Mesenteric fat pad (tissue), 1 donor: ENCODE measurements at places on chromosomes 7 and 10. TPM values are rescaled to one million over a fixed set of nuclear protein-coding genes. Genes with fewer than 3 reads are reported as not detected.
A peak's percentile ranks its signal among the peaks of the same experiment; 100 is the strongest.

CDHR1 gene
- 0.35 TPM for total RNA-seq

GRCh38 chr10:43197834-43198681 lies 59.8 kb downstream of the CSGALNACT2 start:
- no peak for DNase-seq

DNA sequence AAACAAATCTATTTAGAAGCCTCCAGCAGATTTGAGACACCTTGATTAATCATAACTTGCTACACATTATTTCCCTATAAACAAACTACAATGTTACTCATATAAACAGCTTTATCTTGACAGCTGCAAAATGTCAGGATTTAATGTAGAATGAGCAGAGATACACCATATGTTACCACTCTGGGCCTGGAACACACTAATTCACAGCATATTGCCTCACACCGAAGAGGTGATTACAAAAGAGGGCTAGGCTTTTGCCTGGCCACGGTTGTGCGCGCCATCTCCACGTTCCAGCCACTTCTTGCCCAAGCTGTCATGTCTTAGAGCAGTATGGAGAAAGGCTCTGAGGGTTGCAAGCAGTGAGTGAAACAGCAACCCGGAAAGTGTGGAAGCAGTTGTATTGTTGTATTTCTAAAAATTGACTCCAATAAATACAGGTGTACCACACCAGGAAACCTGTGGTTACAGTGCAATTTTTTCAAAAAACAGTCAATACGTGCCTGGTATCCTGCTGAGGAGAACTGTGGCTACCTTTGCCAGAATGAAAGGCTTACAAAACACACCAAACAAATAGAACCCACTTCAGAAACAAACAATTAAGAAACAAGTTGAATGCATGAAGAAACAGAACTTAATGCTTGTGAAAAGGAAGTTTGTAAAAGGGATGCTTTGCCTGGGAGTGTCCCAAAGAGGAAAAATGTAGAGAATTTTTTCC lies 498.1 kb downstream of the PLXNA4 start:
- peak; percentile 76 for DNase-seq

GRCh38 chr10:75552171-75552570 lies 120.7 kb downstream of the LRMDA start:
- no peak for DNase-seq

GRCh38 chr10:105834261-105835059 lies 1193.4 kb downstream of the SORCS3 start:
- DNase-seq = no peak

- peak; percentile 64 for DNase-seq
Observed at GRCh38 chr7:73519867-73520672, 2.0 kb downstream of the BAZ1B start.

DNA sequence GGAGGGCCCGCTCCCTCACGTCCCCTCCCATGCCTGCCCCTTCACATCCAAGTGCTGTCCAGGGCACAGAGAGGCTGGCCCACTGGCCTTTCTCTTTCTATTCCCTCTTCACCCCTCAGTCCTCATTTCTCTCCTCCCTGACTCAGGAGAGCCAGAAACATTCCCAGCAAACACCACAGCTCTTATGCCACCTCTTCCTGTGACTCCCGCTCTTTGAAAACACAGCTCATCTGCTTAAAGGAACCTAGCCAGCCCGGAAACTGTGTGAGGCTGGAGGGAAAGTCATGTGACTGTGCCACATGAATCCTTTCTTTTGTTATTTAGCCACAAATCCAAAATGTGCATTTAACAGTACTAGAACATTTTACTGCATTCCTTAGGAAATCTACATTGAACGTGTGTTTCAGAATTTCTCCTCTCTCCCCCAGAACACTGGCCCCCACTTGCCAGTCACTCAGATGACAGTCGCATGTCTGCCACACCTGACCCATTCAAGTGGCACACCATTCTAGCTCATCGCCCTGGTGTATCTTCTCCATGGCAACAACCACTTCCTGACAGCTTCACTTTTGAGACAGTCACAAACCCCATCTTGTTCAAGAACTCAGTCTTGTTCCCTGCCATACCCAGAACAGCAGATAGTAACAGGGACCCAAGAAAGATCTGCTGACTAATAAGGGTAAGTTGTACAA lies 42.8 kb downstream of the GRB10 start:
- DNase-seq = no peak

- DNase-seq = no peak
Observed at GRCh38 chr7:138602451-138602850, 98.7 kb downstream of the SVOPL start.

NUTM2E gene
- total RNA-seq = not detected

SUN3 gene
- not detected for total RNA-seq

IFIT1 gene
- total RNA-seq = 14.5 TPM

ELFN1 gene
- 3.7 TPM for total RNA-seq

GRCh38 chr10:44890696-44891563 lies 20.2 kb upstream of the TMEM72 start:
- no peak for DNase-seq

DNA sequence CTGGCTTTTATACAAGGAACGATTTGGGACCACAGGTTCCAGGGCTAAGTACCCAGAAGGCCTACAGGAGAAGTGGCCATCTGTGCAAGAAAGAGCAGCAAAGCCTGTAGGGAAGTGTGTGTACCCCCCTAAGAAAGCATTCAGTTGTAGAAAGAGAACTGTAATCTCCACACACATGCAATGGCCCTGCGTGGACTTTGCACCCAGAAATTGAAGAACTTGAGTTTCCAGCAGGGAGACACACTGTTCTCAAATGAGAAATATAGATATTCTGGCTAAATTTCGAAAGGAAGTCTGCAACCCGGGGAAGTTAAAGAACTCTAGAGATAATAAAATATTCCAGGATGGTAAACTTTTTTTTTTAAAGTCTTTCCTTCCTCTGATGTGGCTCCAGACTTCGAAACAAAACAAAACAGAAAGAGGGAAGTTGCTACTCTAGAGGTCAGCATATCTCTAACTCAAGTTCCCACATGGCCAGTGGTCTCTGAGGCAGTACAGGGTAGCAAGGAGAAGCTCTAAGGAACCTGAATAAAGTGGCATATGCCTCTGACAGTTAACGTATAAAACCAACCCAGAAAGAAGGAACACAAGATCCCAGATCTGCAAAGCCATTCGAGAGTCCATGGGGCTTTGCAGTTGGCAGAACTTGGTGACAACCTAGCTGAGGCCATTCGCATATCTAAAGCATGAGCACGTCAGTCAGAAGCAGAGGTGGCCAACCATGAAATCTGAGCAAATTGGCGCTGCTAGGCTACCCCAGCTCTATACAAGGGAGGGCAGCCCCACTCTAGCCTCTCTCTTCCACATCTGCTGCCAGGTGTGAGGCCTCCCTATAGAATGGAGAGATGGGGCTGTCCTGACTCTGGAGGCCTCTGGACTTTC lies 56.6 kb downstream of the ELMO1 start:
- no peak for DNase-seq

ANKRD61 gene
- 0.45 TPM for total RNA-seq
